ENCODE measurements at places on chromosomes 2 and 18. TPM values are rescaled to one million over a fixed set of nuclear protein-coding genes. Genes with fewer than 3 reads are reported as not detected.

CDK15 gene
- 0.12 TPM for total RNA-seq

CYP1B1 gene
- 37.8 TPM for total RNA-seq

CMPK2 gene
- 2.1 TPM for total RNA-seq

DSG1 gene
- not detected for total RNA-seq

NRP2 gene
- total RNA-seq: 9.0 TPM

RTP5 gene
- not detected for total RNA-seq

EPC2 gene
- 19.9 TPM for total RNA-seq

LRP2 gene
- total RNA-seq: not detected

LINC00305 gene
- not detected for total RNA-seq

ATG9A gene
- total RNA-seq: 43.5 TPM

RAMP1 gene
- total RNA-seq: 14.9 TPM

GPD2 gene
- 43.6 TPM for total RNA-seq
